ENCODE measurements at places on chromosomes 4 and X. TPM values are rescaled to one million over a fixed set of nuclear protein-coding genes. Genes with fewer than 3 reads are reported as not detected.

The ABCE1 gene
- total RNA-seq: 115 TPM

The GAGE12F gene
- total RNA-seq: not detected

The MAGEA8 gene
- not detected for total RNA-seq

The ADGRG4 gene
- total RNA-seq: 0.10 TPM

The VCX3B gene
- total RNA-seq: not detected

The TMEM150C gene
- total RNA-seq: 6.4 TPM

The HSD17B13 gene
- not detected for total RNA-seq

The TMEM255A gene
- total RNA-seq: 6.7 TPM

The MAGEA9B gene
- not detected for total RNA-seq

The CLIC2 gene
- total RNA-seq: 7.6 TPM

The C4orf36 gene
- total RNA-seq: 1.7 TPM

The GYG2 gene
- total RNA-seq: 1.6 TPM
